Stimulated activated CD4-positive, alpha-beta T cell treated with anti-CD3 and anti-CD28 coated beads, Interleukin-2, amount 100 ng/mL, for 4 hours (primary cell): ENCODE measurements at places on chromosomes 7 and 10.

DNA sequence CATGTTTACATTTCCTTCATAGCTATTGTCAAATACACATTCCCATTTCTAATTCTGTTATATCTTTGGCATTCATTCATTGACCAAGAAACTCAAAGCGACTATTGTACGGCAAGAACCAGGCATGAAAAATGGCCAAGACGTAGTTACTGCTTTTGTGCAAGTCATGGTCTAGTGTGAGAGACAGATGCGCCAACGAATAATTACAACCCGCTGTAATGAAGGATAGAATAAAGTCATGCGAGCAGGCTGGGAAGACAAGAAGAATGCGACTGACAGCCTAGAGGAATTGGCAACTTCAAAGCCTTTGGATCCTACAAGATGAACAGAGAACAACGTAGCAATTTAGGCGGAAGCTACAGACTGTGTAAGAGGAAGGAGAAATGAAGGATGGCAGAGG, 221.2 kb downstream of the CALN1 start:
- no peak for DNase-seq

- DNase-seq = peak; percentile 46
Observed at GRCh38 chr7:99624484-99624883, 7.7 kb downstream of the ZSCAN25 start.

GRCh38 chr7:4281231-4281993, 400.7 kb upstream of the FOXK1 start:
- DNase-seq = no peak

- no peak for DNase-seq
Observed at GRCh38 chr7:116222501-116222900, 12.2 kb downstream of the TES start.

DNA sequence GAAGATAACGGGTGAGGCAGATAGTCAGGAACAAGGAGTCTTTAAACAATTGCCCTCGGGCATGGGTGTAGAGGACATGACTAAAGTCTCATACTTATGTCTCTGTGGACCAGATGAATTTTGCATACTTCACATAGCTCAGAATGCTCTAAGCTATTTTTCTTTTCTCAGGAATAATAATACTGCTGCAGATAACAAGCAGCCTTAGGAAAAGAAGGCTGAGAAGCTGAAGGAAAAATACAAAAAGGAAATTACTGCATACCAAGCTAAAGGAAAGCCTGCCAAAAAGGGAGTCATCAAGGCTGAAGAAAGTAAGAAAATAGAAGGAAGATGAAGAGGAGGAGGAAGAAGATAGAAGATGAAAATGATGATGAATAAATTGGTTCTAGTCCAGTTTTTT, 13.4 kb upstream of the ERCC6 start:
- DNase-seq = no peak

- no peak for DNase-seq
Observed at GRCh38 chr7:47852330-47853245, 95.7 kb downstream of the PKD1L1 start.

- DNase-seq = no peak
Observed at GRCh38 chr7:27409776-27410175, 167.2 kb downstream of the EVX1 start.

DNA sequence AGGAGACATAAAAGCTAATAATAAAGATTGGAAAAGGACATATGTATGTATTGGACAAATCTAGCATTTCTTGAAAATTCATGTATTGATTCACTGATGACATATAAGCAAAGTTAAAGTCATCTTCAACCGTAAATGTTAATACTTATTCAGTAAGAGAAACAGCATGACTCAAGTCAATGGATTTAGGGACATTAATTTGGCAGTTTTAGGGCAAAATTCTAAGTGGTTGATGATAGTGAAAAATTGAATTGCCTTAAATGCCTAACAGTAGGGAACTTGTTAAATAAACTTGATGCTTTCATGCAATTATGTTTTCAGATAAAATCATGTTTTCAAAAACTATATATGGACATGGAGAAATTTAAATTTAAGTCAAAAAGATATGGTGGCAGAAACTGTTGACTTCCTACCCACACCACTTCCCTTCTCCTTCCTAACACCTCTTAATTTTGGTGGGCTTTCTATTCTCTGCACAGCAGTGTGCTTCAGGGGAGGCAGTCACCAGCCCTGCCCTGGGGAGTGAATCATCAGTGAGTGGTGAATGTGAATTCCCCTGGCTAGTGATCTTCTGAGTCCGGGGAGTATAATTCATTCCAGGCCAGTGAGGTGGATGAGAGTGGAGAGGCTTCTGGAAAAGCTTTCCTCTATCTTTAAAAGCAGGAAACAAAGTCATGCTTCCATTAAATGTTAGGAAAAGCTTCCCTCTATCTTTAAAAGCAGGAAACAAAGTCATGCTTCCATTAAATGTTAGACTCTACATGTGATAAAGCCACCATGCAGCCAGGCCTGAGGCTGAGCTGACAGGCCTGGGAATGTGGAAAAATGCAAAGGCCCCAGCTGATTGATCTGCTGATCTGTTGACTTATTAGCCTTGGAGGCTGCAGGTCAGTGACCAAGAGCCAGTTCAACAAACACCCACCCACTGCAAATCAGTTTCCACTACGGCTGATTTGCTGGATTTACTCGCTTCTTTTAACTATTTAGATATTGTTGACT, 25.2 kb upstream of the ITGB1 start:
- no peak for DNase-seq

DNA sequence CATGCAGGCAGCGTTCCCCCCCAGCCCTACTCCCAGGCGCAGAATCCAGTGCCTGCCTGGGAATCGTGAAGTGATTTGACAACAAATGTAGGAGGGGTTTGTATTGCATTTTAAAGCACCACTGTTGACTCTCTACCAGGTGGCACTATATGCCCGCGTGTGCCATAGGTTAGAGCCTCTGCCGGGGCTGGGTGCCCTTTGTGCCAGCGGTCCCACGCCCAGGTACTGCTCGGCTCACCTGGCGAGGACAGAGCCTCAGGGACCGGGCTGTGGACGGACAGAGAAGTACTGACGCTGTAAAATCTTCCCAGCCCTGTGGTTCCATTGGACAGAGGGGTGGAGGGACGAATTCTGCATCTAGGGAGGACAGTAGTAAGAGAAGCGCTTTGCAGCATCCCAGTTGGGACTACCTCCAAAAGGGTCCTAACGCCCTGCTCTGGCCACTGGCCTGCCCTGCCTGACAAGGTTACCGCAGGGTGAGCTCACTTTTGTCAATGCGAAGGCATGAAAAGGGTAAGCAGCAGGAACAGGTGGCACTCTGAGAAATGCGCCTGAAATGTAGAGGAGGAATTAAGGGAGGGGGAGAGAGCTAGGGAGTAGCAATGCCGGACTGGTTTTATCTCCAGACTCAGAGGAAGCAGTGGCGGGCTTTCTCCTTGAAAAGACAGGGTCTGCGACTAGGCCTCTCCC, 788 bp upstream of the CACNA2D1 start:
- DNase-seq = no peak

- DNase-seq = no peak
Observed at GRCh38 chr7:128021366-128021765, 9.9 kb downstream of the LRRC4 start.

DNA sequence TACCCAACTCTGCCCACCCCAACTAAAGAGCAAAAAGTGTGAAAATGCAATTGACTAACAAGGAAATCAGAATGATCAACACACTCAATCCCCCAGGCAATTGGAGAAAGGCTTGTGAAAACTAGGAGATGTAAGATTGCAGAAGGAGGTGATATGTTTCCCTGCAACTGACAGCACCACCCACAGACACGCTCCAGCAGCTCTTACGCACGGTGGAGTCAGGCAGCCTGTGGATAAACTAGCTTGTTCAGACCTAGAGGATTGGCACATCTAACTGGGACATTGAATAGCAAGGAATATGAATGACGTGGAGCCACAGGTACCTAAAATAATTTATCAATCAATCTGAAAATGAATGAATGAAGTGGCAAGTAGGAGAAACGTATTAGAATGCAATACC, 125.7 kb upstream of the MYO3A start:
- DNase-seq = no peak

- DNase-seq = no peak
Observed at GRCh38 chr10:18221123-18221522, 80.9 kb downstream of the CACNB2 start.

- no peak for DNase-seq
Observed at GRCh38 chr10:130986846-130987245, 324.7 kb downstream of the TCERG1L start.

- DNase-seq = no peak
Observed at GRCh38 chr7:138804618-138805017, 6.6 kb upstream of the ATP6V0A4 start.

GRCh38 chr10:25573316-25573715, 360.7 kb upstream of the MYO3A start:
- no peak for DNase-seq

DNA sequence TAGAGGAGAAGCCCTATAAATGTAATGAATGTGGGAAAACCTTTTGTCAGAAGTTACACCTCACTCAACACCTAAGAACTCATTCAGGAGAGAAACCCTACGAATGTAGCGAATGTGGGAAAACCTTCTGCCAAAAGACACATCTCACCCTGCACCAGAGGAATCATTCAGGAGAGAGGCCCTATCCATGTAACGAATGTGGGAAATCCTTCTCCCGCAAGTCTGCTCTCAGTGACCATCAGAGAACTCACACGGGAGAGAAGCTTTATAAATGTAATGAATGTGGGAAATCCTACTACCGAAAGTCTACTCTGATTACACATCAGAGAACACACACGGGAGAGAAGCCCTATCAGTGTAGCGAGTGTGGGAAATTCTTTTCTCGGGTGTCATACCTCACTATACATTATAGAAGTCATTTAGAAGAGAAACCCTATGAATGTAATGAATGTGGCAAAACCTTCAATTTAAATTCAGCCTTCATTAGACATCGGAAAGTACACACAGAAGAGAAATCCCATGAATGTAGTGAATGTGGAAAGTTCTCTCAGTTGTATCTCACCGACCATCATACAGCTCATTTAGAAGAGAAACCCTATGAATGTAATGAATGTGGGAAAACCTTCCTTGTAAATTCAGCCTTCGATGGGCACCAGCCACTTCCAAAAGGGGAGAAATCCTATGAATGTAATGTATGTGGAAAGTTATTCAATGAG, 18.9 kb downstream of the RBAK start:
- no peak for DNase-seq

DNA sequence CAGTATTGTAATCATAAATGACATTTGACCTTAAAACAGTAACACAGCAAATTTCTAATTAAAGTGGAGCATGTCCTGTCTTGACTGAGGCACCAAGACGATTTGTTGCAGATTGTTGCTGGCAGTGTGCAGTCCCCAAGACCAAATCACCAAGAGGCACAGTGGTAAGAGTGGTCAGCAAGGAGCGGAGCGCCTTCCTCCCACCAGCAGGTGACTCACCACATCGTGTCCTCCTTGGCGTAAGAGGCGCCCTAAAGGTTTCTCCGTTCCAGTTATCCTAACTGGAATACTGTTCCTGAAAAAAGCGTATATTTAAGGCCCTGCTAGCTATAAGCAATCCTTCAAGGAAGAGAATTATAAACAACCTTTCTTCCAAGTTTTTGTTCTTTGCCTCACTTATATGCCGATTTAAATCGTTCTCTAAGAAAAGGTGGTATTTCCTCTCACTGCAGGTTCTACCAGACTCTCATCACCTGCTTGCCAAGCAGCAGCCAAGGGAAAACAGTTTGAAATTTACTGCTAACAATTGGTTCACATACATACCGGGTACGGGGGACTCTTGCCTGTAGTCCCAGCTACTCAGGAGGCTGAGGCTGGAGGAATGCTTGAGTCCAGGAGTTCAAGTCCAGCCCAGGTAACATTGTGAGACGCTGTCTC, 10.7 kb upstream of the REPIN1 start:
- DNase-seq = no peak

GRCh38 chr10:72250666-72251065, 23.1 kb upstream of the DDIT4 start:
- DNase-seq = no peak

DNA sequence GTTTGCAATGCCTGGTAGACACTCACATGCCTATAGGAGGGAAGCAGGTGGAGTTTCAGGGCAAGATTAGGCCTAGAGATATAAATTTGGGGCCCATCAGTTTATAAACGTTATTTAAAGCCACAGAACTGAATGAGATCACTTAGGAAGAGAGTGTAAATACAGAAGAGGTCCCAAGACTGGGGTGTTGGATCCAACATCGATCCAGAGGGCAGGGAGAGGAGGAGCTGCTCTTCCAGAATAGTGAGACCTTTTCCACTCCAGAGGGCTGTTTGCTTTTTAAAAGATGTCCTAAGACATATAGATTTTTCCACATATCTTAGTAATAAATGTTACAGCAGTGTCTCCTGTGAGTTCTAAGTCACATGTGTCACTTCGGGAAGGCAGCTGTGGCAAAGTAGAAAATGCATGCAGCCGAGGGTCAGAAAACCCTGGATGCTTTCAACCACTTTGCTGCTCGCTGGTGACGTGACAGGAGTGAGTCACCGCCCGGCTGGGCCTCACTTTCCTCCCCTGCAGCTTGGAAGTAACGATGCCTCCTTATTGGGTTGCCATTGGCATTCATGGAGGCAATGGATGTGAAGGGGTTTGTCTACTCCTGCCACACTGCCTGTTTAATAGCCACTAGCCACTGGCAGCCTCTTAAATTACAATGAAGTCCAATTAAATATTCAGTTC, 95.4 kb downstream of the TRIL start:
- no peak for DNase-seq

GRCh38 chr7:80039251-80039884, 95.3 kb upstream of the GNAI1 start:
- no peak for DNase-seq
